M059J (cell line): ENCODE measurements at places on chromosomes 2 and 18.
A peak's percentile ranks its signal among the peaks of the same experiment; 100 is the strongest.

GRCh38 chr2:157903151-157903550 is 27.0 kb upstream of the ACVR1 start:
- no peak for DNase-seq

DNA sequence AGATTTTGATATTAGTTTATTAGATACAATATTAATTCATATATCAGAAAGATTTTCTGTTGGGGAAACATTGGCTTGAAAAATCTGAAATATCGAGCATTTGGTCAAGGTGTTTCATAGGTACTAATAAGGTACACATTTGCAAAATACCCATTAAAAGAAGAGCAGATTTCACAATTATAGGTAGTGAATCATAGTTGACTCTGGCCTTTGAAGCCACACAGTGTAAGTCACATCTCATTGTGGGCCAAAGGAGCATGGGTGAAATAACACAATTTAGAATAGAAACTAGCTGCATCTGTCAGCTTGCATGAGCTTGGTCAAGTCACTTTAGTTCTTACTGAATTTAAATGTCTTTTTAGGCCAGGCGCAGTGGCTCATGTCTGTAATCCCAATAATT is 4.9 kb downstream of the KDM3A start:
- peak; percentile 18 for DNase-seq

DNA sequence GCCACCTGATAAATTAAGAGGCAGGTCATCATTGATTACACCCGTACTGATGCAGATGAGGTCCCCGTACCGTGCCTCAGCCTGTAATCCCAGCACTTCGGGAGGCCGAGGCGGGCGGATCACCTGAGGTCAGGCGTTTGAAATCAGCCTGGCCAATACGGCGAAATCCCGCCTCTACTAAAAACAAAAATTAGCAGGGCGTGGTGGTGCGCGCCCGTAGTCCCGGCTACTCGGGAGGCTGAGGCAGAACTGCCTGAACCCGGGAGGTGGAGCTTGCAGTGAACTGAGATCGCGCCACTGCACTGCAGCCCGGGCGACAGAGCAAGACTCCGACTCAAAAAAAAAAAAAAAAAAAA is 683 bp upstream of the ENOSF1 start:
- DNase-seq = no peak

- peak; percentile 70 for DNase-seq
These were observed 87.0 kb downstream of the FARSB start for GRCh38 chr2:222568865-222569264.

DNA sequence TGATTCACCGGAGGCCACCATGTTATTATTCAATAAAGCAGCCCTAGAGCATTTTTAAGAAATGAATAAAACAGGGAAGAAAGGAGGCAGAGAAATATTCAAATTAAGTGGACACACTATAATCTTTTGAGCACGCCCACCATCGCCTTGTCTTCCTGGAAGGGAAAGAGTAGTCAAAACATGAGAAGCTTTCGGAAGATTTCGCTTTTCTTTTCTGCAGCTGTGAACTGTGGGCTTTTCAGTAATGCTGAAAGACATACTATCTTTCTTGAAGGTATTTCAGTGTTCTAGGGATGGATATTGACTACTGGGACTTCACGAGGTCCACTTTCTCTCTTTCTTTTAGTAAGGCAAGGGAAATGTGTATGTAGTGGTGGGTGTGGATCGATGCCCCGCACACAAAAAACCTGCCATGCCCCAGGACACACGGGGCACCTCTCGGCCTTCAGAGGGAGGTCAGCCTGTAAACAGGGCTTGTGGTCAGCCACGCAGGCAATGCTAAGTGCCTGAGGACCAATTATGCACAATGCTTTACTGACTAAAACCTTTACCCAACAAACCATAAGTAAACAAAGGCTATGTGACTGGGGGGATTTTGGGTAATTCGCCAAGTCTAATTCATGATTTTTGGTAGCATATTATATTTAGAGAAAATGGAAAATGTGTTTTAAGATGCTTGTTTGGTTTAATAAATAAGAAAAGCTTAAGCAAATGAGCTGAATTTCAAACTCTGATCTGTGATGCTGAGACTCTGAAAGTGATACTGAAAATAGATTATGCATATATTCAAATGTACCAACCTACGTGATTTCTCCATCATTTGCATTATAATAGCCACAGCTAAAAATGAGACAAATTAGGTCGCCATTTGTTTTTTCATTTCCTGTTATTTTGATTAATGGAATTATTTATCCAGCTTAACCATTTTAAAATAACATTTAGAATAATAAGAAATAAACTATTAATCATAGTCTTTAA is 130.5 kb downstream of the ZNF516 start:
- DNase-seq = peak; percentile 31

DNA sequence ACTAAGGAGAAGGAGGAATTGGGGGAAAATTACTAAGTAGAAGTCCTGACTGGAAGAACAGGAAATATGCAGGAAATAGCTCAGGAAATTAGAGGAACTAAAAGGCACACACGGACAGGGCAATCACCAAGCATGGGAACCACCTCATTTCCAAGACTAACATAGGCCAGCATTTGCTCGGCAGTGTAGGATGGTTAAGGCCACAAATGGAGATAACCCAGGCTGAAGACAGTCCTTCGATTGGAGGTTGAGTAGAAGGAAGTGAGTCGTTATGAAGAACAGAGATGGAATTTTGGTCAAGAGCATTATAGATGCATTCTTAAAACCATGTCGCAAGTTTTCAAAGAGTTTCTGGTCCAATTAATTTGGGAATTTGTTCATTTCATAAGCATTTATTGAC is 401.4 kb downstream of the ALK start:
- peak; percentile 43 for DNase-seq

- DNase-seq = no peak
These were observed 84.0 kb downstream of the PTGR3 start for GRCh38 chr18:75124991-75125381.

DNA sequence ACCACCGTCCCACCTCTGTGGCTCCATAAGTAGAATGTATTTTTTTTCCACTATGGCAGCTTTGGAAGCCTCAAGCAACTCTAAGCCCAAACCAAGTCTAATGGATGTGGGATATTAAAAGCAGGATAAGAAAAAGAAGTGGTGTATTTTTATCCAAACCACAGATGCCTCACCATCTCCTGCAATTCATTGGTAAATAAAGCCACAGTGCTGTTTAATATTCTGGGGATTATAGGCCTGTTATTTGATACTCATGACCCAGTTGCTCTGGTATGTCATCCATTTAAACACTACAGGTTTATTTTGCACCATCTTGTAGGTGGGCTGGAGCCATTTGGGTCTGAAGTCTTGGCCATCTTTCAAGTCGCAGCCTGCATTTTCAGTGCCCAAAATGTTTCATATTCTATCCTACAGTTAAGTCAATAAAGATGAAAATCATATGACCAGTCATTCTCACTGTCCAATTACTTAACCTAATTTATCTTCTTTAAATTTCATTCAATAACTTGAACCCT is 279.5 kb upstream of the EPHA4 start:
- DNase-seq = peak; percentile 25

DNA sequence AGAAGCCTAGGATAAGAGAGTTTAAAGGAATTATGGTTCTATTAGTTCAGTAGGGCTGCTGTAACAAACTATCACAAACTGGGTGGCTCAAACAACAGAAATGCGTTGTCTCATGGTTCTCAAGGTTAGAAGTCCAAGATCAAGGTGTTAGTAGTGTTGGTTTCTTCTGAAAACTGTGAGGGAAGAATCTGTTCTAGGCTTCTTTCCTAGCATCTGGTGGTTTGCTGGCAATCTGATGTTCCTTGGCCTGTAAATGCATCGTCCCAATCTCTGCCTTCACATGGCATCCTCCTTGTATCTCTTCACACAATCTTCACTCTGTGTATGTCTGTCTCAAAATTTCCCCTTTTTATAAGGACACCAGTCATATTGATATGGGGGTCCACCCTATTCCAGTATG is 76.3 kb downstream of the MDH1 start:
- DNase-seq = no peak

DNA sequence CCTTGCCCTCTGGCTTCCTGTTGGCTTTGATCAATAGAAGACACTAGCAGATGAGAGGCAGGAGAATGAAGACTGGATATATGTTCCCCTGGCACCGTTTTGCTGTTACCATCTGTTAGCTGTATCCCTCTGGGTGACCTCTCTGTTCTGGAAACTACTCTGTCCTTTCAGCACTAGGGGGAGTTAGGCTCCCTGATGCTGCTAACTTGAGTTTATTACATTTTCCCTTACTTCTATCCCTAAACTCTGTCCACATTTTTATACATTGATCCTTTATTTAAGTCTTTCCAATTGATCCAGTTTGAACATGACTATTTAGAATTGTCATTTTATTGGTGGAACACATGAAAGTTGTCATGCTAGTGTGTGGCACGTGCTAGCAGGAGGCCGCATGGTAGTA is 1014.3 kb upstream of the CDH2 start:
- peak; percentile 9 for DNase-seq

DNA sequence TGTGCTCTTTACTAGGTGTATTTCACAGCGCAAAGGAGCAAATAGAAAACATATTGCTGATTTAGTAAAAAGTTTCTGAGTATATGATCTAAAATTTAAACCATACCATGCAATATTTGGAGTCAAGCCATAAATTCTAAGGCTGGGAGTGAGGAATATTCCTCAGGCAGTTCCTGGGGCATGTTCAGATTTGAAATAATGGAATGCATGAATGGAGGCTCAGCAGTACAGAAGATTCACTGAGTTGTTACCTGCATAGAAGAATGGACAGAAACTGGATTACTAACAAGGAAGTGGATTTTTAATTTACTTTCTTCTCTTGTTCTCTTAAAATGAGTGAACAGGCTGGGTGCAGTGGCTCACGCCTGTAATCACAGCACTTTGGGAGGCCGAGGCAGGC is 441.0 kb upstream of the MAP2 start:
- no peak for DNase-seq

GRCh38 chr2:113677330-113677729 is 50.3 kb downstream of the RABL2A start:
- DNase-seq = no peak

- no peak for DNase-seq
These were observed 50.8 kb downstream of the EMILIN2 start for GRCh38 chr18:2897448-2898185.

DNA sequence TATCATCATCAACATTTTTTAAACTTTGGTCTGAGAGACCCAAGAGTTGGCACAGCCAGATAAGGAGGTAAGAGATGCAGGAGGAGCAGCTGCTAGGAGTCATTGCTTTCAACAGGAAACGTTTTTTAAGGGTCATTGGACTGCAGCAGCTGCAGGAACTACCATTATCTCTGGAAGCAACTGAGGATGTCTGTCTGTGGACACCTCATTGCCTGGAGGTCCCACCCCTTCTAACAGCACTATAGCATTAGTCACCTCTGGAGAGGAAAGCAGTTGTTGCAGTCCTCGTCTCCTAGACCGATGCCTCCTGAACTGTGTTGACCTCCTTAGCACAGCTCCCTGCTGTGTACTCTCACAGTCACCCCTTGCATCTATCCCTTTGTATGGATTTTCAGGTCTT is 21.5 kb upstream of the FSHR start:
- DNase-seq = no peak

- no peak for DNase-seq
These were observed 73.1 kb downstream of the RTP5 start for GRCh38 chr2:241942416-241943208.

DNA sequence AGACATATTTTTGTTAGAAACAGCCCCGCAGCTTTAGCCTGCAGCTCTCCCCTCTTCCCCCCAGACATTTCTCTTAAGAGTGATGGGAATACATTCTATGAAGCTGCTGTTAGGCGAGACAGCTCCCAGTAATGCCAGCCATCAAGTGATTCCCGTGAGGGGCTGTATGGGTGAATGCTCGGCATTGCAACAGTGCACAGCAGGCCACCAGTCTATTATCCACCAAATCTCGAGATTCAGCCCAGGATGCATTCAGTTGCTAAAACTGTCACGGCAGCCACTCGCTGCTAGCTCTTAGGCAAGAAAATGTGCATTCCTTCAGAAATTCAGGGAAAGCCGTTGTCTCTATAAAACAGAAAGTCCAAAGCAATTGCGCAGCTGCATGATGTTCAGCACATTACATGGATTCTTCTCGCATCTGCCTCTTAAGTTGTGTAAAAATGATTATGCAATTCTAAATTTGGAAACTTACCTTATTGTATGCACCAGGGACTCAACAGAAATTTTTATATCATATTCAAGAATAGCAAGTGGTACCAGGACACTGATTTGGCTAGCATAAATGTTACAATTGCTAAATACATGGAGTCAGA is 211.3 kb upstream of the ARL4C start:
- DNase-seq = no peak

DNA sequence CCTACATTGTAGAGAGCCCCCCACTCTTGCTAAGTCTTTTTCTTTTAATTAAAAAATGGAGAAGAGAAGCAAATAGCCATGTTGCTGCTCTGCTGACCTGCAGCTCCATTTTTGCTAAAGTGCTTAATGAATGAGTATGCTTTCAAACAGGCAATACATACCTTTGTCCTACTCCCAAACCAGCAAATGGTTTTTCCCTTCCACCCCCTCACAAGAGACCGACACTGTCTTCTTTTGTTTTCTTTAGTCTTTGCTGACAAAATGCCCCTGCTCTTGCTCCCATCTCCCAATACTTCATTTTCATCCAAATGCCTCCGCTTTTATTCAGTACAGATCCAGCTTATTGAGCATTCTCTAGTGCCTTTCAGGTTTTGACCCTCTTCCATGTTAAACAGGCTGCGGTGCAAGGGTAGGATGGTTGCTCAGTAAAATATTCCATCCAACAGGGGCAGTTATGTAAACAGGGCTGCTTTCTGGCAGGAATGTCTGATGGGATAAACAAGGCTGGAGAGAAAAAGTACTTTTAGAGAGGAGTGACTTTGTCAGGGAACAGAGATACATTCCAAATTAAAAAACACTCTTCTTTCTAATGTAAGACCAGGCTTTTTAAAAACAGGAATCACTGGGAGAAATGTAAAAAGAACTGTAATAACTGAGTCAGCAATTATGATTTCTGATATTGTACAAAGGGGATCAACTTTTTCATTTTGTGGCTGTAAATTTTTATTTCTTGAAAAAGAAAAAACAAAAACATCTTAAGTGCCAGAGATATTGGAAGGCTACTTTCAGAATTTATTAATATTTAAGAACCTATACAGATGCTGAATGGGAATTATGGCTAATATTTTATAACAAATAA is 136.8 kb downstream of the MEP1B start:
- no peak for DNase-seq

GRCh38 chr18:8732442-8733360 is 27.3 kb downstream of the MTCL1 start:
- no peak for DNase-seq

- DNase-seq = no peak
These were observed 990.9 kb upstream of the ACVR2A start for GRCh38 chr2:146853741-146854444.

DNA sequence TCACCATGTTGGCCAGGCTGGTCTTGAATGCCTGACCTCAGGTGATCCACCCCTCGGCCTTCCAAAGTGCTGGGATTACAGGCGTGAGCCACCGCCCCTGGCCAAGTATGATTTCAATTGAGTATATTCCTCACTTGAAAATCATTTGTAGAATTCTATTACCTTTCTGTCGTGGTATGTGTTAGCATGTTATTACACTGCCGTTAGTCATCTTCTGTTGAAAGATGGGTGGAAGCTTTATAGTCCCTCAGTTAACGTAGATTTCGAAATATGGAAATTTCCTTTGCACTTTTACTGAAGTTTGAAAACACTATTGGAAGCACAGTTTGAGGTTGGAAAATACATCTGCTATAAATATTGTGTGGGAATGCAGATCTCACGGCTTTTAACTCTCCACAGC is 14.7 kb downstream of the NIFK start:
- peak; percentile 56 for DNase-seq
